ENCODE measurements at places on chromosomes 2 and 18. TPM values are rescaled to one million over a fixed set of nuclear protein-coding genes. Genes with fewer than 3 reads are reported as not detected.

SLC11A1 gene
- 0.09 TPM for total RNA-seq

AP1S3 gene
- 23.0 TPM for total RNA-seq

DNA sequence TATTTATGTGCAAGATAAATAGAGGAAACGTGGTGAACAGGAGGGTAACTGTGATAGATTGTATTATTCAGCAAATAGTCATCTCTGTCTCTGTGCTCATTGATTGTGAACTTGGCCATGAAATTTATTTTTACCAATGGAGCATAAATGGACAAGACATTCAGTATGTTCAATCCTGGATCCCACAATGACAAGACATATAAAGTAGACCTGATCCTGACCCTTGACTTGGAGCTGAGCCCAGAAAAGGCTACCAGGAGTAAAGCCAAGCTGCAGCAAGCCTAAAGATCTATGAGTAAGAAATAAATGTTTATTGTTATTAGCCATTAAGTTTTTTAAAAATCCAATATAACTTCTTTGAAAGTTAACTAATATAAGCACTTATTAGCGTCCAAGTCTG lies 531.2 kb downstream of the PIK3C3 start:
- DNase-seq, result no peak
- H3K36me3 ChIP-seq, result no peaks in the 10 kb centered on the region
- H3K4me3 ChIP-seq, result no peak overlapping the region
- no peak overlapping the region for H3K27ac ChIP-seq

DNA sequence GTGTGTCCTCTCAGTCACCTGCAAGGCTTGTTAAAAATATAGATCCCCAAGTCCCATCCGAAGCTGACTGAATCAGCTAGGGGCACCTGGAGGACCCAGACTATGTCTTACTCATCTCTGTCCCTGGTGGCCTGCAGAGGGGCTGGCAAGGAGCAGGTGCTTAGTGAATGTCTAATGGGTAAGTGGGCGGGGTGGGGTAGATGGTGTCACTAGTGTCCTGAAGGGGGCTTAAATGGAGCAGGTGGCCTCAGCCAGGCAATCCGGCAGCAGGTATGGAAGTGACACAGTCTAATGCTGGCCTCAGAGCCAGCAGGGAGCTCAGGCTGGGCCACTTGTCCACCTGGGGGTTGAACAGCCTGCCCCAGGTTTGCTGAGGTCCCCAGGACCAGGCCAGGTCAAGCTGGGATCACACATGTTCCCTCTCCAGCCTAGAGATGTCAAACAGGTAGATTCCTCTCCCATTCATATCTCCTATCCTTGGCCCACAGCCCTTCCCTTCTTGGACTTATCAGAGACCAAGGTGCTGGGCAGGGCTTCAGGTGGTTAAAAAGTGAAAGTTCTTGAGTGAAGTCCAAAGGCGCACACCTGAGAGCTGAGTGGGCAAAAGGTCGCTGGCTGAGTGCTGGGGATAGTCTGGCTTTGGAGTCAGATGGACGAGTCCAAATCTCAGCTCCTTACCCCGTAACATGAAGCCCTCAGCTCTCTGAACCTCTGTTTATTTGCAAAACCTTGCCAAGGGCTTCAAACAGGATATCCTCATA lies 1.7 kb downstream of the STEAP3 start:
- no peak for DNase-seq
- no peaks in the 10 kb centered on the region for H3K36me3 ChIP-seq
- peaks cover 19% of the 10 kb centered on the region for H3K4me1 ChIP-seq

DNA sequence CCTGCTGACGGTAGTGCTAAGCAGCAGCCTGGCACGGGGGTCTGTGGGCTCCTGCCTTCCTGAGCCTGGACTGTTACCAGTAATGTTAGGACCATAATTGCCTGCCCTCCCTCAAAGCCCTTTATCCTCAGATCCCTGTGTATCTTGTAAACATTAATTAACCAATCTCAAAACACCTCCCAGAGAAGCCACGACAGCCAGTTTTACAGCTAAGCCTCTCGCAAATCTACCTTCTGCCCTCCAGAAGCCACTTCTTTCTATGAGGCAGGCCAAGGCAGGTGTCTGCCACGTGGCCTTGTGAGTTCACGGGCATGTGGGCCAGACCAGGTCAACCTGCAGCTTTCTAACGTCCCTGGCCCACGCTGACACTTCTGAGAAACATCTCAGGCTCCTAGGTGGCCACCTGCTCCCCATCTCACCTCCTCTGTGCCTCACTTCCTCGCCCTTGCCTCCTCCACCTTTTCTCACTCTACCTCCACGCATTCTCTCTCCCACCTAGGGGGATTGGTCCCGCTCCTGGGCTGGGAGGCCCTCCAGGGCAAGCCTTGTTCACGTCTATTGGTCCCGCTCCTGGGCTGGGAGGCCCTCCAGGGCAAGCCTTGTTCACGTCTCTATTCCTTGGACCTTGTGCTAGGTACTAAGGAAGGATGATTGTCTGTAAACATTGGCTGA lies 64.3 kb downstream of the EDAR start:
- no peaks in the 10 kb centered on the region for H3K27me3 ChIP-seq
- H3K4me3 ChIP-seq, result no peak overlapping the region
- H3K36me3 ChIP-seq, result no peaks in the 10 kb centered on the region
- no peak for DNase-seq

- peaks cover 17% of the 10 kb centered on the region for H3K4me1 ChIP-seq
- H3K4me3 ChIP-seq, result no peak overlapping the region
Measured at GRCh38 chr2:188524519-188525113, 232.9 kb downstream of the GULP1 start.

DNA sequence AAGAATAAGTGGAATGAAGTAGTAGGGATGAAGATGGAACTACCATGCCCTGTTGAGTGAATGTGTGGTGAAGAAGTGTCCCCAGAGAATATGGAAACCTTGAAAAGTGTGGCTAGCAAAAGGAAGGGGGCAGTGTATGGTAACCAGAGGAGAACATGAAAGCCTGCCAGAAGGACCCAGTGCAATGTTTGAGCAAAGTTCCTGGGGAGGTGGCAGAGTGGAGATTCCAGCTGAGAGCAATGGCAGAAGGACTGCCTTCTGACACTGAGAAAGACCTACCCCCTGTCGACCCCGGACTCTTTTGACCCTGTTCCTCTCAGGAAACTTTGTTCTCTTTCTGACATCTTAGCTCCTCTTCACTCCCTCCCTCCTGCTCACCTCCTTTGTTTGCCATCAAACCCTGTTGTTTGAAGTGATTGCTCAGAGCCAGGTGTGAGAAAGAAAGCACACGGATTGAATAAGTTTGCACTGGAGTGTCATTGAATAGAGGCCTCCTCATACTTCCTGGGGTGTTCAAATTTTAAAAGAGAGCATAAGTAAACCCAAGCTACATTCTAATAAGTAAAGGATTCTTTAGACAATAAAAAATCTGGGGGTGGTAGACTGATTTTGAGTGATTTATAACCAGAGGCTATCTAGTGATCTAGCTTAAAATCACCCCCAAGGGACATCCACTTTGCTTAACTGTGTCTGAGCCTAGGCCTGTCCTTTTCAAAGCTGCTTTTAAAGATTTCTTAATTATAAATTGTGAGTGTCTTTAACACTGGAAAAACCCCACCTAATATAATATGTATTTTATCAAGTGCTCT lies 57.1 kb downstream of the TRIB2 start:
- H3K27ac ChIP-seq, result no peak overlapping the region
- H3K4me1 ChIP-seq, result peaks cover 41% of the 10 kb centered on the region
- no peaks in the 10 kb centered on the region for H3K36me3 ChIP-seq
- H3K4me3 ChIP-seq, result no peak overlapping the region

GRCh38 chr18:48007955-48008701 lies 77.7 kb upstream of the SMAD2 start:
- H3K4me1 ChIP-seq, result no peaks in the 10 kb centered on the region
- no peaks in the 10 kb centered on the region for H3K27me3 ChIP-seq
- peak; percentile 61 for DNase-seq
- H3K36me3 ChIP-seq, result no peaks in the 10 kb centered on the region
- H3K27ac ChIP-seq, result no peak overlapping the region

GRCh38 chr2:8575038-8575833 lies 106.6 kb upstream of the ID2 start:
- no peak for DNase-seq
- no peaks in the 10 kb centered on the region for H3K36me3 ChIP-seq
- H3K27me3 ChIP-seq, result no peaks in the 10 kb centered on the region
- H3K27ac ChIP-seq, result no peak overlapping the region

DNA sequence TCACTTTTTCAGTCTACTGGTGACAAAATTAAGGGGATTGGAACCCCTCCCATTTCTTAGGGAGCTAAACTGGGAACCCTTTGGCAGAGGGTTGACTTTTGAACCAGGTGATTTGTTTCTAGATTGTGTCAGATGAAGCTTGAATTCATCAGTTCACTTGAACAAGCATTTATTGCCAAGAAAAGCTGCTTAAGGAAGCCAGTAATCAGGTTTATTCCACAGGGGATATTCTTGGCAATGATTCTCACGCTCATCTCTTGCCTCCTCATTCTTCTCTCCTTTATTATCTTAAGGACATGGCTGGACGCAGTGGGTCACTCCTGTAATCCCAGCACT lies 101.0 kb downstream of the ALPK2 start:
- DNase-seq, result peak; percentile 25
- H3K4me3 ChIP-seq, result no peak overlapping the region
- no peaks in the 10 kb centered on the region for H3K27me3 ChIP-seq
- H3K36me3 ChIP-seq, result no peaks in the 10 kb centered on the region
- H3K27ac ChIP-seq, result no peak overlapping the region

GRCh38 chr18:76432274-76432755 lies 62.7 kb downstream of the ZNF516 start:
- H3K27me3 ChIP-seq, result no peaks in the 10 kb centered on the region
- no peak overlapping the region for H3K4me3 ChIP-seq
- peaks cover 5% of the 10 kb centered on the region for H3K4me1 ChIP-seq
- no peak for DNase-seq
- H3K36me3 ChIP-seq, result no peaks in the 10 kb centered on the region
